ENCODE measurements at places on chromosomes 16 and 17.

DNA sequence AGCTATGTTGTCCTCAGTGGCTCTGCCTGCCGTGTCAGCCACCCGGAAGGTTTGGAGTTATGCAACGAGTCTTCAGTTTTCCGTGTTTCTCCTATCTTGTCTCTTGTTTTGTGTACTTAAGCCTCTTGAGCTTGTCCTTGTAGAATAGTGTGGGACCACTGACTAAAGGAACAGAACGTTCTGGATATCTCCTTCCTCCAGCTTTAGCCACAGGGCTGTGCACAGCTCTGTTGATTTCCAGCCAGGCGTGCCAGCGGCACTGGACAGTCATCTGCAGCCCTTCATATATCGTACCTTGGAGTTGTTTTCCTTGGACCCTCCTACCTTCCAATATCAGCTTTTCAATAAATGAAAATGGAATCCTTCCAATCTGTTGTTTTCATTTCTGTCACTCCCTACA lies 39.8 kb downstream of the TMEM11 start:
- DNase-seq: no peak

DNA sequence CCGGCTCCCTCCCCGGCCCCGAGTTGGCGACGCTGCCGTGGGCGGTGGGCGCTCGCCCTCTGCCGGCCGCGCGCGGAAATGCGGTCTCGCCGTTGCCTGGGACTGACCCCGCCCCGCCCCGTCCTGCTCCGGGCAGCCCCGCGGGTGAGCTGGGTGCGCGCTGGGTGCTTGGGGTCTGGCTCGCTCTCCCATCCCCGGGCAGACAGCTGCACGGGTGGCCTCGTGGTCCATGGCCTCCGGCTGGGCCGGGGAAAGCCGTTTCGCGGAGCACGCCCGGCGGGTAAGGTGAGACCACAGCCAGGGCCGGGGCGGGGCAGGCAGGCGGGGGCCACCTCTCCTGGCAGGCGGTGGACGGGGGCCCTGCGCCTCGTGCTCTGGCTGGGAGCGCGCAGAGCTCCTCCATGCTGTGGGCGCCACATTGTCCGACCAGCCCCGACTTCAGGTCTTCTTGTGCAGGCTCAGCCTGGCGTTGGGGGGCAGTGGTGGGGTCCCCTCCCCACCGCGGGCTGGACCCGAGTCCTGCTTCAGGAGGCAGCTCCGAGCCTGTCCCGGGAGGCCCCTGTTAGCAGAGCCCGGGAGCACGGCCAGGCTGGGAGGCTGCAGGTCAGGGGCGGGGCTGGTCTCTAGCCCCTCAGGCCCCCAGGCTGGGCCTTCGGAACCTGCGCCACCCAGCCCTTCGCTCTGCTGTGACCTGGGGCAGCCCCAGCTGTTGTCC lies 7.0 kb upstream of the C1QTNF8 start:
- peak; percentile 74 for DNase-seq

DNA sequence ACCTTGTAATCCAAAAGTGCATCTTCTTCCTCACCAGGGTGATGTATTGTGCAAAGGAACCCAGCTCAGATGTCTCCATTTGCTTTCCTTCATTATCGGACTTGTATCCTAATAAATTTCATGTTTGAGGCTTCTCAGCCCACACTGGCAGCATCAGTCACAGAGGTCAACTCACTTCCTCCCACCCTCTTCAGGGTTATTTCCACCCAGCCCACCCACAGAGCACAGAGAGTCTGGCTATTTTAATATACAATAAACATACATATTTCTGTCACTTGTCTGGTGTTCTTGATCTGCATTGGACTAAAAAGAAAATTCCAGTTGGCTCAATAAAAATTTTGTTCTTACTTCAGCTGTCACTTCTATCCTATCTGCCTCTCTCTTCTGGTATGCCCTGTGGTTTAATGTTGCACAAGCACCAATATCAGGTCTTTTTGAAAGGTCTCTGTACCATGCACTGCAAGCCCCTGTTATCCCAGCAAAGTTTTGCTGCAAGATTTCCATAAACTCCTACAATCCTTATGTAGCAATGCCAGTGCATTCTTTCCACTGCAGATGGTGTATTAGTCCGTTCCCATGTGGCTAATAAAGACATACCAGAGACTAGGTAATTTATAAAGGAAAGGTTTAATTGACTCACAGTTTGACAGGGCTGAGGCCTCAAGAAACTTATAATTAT lies 201.8 kb downstream of the CDH11 start:
- no peak for DNase-seq

DNA sequence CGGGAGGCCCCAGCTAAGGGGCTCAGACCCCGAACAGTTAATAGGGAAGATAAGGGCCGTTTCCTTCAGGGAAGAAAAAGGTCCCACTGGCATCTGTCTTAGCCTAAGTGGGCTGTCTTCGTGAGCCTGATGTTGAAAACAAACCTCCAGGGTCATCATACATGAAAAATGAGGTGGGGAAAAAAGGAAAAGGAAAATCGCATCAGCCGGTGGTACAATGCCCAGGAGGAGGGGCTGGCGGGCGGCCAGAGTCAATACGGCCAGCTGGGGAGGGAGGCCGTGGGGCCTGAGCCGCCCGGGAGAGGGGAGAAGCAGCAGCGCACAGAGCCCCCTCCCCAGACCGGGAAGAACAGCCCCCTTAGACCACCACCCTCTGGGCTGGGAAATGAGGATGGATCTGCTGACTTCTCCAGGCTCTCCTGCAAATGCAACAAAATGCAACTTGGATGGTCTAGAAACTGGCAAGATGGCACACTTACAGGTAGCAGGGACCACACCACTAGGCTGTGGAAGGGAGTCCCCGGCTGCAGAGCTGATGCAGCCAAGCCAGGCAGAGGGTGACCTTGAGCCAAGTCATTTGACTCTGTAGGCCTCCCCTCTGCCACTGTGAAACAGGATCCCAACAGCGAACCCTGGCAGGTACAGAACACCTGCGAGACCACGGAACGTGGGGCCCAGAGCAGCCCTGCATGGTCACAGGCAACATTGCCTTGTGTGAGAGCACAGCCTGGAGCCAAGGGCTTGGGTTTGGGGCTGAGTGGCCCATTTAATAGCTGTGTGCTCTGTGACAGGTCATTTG lies 448.5 kb downstream of the SOX9 start:
- no peak for DNase-seq

DNA sequence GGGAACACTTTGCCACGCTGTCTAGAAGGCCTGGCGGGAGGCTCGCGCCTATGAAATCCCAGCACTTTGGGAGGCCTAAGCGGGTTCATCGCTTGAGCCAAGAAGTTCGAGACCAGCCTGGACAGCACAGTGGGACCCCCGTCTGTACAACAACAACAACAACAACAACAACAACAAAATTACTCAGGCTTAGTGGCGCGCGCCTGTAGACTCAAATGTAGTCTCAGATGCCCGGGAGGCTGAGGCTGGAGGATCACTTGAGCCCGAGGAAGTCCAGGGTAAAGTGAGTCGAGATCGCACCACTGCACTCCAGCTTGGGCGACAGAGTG lies 297 bp upstream of the SLFN13 start:
- DNase-seq: no peak

GRCh38 chr17:3007651-3008121 lies 55.7 kb downstream of the OR1D5 start:
- no peak for DNase-seq

- DNase-seq: peak; percentile 81
Observed at GRCh38 chr17:59842901-59843652, 49.7 kb downstream of the TUBD1 start.

DNA sequence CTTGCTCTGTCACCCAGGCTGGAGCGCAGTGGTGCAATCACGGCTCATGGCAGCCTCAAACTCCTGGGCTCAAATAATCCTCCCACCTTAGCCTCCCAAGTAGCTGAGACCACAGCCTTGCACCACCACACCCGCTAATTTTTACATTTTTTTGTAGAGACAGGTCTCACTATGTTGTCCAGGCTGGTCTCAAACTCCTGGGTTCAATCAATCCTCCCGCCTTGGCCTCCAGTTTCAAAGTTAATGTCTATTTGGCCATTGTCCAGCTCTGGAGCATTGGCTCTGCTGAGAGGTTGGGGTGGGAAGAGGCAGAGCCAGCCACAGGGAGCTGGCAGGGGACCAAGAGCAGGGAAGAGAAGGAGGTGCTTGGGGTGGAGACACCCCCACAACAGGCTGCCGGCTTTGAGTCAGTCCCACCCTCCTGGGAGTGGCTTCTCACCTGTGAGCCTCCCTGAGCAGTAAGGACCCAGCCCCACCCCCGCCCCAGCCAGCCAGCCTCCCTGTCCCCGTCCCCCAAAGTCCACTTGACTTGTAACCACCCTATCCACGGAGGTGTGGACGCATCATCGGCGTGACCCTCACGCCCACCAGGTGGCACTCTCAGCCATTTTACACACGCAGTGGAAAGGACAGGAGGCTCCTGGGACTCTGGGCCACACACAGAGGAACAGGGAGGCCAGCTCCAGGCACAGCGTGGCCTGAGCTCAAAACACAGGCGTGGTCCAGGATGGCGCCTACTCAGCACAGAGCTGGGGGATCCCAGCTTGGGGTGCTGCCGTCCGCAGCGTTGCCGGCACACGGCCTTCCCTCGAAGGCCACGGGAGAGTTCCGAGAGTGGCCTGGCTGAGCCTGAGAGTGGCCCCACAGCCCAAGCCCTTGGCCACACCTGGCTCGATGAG lies 22.8 kb upstream of the PVALEF start:
- peak; percentile 82 for DNase-seq

DNA sequence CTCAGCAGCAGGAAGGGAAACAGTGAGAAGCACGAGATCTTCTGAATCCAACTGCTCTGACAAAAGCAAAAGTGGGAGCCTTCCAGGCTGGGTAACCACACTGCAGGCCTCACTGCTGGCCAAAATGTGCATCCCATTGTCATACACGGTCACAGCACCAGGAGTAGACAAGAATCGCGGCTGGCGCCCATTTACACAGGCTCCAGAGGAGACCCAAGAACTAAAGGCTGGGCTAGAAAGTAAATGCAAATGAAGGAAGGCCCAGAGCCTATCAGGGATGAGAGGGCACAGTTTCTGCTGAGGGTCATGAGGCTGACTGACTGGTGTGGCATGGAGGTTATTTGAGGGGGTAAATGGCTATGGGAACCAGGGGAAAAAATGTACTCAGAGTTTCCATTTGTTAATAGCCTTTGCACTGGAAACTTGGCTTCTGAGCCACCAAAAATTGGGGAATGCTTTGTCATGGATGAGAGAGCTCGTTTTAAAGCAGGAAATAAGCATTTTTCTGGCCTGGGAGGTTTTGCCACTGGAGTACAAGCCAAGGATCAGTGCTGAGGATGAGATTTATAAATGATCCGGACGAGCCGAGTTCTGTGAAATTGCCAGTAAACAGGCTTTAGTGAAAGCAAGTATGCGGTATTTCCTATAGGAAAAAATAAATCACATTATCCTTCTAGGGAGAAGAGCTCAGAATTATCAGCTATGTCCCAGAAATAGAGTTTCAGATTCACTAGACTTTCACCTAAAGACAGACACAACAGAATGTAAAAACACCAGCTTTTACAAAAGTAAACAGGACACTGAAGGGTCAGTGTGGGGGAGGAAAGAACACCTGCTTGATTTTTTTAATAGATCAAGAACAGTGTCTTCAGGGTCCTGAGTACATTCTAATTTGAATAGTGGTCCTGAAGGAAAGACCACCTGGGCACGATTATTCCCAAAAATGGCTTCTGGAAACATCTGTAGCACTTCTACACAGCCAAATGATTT lies 66.9 kb upstream of the GSG1L start:
- DNase-seq: no peak

GRCh38 chr17:34993031-34993430 lies 12.7 kb downstream of the LIG3 start:
- no peak for DNase-seq

DNA sequence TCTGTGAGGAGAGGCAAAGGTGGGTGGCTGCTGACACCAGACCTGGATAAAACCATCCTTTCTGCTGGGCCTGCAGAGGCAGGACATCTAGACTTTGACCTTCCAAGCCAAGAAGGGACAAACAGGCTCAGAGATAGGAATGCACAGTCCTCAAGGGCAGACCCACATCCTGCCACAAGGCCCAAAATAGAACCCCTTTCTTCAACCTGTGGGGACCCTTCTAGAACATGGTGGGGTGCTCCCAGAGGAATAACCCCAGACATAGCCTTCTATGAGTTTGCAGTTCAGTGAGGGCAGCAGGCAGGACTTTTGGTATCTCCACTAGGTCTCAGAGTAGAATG lies 3.8 kb upstream of the CBFB start:
- no peak for DNase-seq

All from activated CD8-positive, alpha-beta T cell treated with anti-CD3 and anti-CD28 coated beads for 36 hours (primary cell).